Immature natural killer cell (primary cell): ENCODE measurements at places on chromosomes 2 and 18. TPM values are rescaled to one million over a fixed set of nuclear protein-coding genes. Genes with fewer than 3 reads are reported as not detected.

Gene SP140L
- polyA plus RNA-seq, result 13.5 TPM

Gene PSMA8
- not detected for polyA plus RNA-seq

Gene SH3BP4
- 3.5 TPM for polyA plus RNA-seq

Gene SULT1C4
- polyA plus RNA-seq, result not detected

DNA sequence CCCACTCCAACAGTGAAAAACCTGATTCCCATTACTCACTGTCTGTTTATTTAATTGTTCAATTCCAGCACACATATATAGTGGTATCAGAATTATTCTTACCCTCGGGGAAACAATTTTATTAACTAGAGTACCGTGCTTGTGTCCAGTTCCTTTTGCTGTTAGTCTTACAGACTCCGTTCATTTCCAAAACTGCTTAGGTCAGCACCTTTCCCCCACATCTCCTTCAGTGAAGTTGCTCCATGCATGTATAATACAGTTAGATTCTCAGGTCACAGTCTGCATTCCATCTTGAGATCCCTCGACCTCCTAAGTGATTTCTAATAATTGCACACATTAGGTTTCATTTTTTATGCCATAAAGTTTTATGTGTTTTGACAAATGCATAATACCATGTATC is 56.3 kb upstream of the ZNF521 start:
- H3K4me3 ChIP-seq, result no peak overlapping the region
- no peaks in the 10 kb centered on the region for H3K4me1 ChIP-seq
- H3K27me3 ChIP-seq, result peaks cover 4% of the 10 kb centered on the region
- H3K27ac ChIP-seq, result no peak overlapping the region

DNA sequence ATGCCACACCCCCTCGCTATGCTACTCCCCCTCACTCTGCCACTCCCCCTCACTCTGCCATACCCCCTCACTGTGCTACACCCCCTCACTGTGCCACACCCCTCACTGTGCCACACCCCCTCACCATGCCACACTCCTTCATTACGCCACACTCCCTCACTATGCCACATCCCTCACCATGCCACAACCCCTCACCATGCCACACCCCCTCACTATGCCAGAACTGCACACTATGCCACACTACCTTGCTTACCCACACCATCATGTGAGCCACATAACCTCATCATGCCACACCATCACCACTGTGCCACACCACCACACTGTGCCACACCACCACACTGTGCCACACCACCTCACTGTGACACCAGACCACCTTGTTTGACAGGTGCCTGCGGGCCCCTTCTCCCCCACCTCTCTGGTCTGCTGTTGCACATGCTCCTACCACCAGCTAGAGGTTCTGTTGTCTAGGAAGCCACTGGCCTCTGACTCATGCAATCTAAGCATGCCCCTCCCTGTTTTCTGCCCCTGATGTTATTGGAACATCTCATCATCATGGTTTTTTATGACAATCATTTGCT is 22.0 kb downstream of the MARCHF4 start:
- H3K27ac ChIP-seq, result peak overlapping the region; percentile 92
- DNase-seq, result peak; percentile 81
- peaks cover 76% of the 10 kb centered on the region for H3K4me1 ChIP-seq
- peaks cover 9% of the 10 kb centered on the region for H3K27me3 ChIP-seq
- H3K4me3 ChIP-seq, result peak overlapping the region; percentile 70

DNA sequence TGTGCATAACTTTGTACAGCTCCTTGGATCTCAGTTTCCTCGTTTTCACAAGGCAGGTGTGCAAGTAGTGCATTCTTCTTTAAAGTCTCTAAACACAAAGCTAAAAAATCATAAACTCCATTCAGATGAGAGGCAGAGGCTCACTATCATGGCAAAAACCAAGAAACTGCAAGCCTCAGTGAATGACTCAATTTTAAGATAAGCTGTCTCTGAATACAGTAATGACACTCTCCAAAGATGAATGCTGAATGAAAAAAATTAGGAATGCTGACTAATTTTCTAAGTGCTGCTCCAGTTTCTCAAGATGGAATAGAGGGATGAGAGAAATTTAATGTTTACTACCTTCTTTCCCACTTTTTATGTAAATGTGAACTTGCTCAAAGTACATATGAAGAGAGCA is 17.2 kb downstream of the B4GALT6 start:
- peaks cover 13% of the 10 kb centered on the region for H3K36me3 ChIP-seq
- H3K27me3 ChIP-seq, result no peaks in the 10 kb centered on the region
- H3K4me3 ChIP-seq, result no peak overlapping the region
- no peak overlapping the region for H3K27ac ChIP-seq
- H3K4me1 ChIP-seq, result no peaks in the 10 kb centered on the region

GRCh38 chr2:170715062-170715931 is at the start of gene SP5:
SP5 (plus strand) TSS chr2:170715337; CDS start chr2:170715513, 176 bp downstream.
- no peaks in the 10 kb centered on the region for H3K36me3 ChIP-seq
- peaks cover 38% of the 10 kb centered on the region for H3K27me3 ChIP-seq
- no peak within 1 kb of the TSS for H3K27ac ChIP-seq
- H3K4me1 ChIP-seq, result peaks cover 14% of the 10 kb centered on the region
- DNase-seq, result peak; percentile 5
- H3K4me3 ChIP-seq, result peak within 1 kb of the TSS; percentile 84

GRCh38 chr2:235502336-235502735 is 8.5 kb downstream of the AGAP1 start:
- no peaks in the 10 kb centered on the region for H3K36me3 ChIP-seq
- no peak overlapping the region for H3K27ac ChIP-seq
- DNase-seq, result no peak

- no peaks in the 10 kb centered on the region for H3K36me3 ChIP-seq
- H3K27me3 ChIP-seq, result peaks cover 3% of the 10 kb centered on the region
- H3K27ac ChIP-seq, result no peak overlapping the region
- no peaks in the 10 kb centered on the region for H3K4me1 ChIP-seq
Measured at GRCh38 chr18:12092398-12093229, 1.0 kb upstream of the ANKRD62 start.

GRCh38 chr18:35862119-35862640 is 110.3 kb upstream of the RMP24 start:
- no peak overlapping the region for H3K27ac ChIP-seq
- DNase-seq, result no peak
- no peak overlapping the region for H3K4me3 ChIP-seq
- H3K4me1 ChIP-seq, result no peaks in the 10 kb centered on the region
- H3K36me3 ChIP-seq, result no peaks in the 10 kb centered on the region
- H3K27me3 ChIP-seq, result no peaks in the 10 kb centered on the region

DNA sequence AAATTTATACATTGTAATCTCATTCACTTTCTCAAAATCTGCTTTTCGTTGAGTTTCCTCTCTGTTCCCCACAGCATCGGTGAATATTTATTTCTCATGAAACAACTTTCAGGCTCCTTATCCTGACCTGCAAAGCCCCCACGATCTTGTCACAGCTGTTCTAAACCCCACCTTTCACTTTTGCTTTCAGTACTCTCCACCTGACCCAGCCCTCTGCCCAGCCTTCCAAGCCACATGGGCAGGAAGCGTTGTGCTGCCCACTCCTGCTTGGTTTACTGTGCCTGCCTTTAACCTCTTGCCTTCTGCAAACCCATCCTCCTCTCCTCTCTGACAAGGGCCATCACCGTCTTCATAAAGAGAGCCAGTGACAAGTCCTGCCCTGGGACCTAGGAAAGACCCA is 262.5 kb downstream of the GALR1 start:
- no peaks in the 10 kb centered on the region for H3K36me3 ChIP-seq
- no peak for DNase-seq
- no peak overlapping the region for H3K27ac ChIP-seq

DNA sequence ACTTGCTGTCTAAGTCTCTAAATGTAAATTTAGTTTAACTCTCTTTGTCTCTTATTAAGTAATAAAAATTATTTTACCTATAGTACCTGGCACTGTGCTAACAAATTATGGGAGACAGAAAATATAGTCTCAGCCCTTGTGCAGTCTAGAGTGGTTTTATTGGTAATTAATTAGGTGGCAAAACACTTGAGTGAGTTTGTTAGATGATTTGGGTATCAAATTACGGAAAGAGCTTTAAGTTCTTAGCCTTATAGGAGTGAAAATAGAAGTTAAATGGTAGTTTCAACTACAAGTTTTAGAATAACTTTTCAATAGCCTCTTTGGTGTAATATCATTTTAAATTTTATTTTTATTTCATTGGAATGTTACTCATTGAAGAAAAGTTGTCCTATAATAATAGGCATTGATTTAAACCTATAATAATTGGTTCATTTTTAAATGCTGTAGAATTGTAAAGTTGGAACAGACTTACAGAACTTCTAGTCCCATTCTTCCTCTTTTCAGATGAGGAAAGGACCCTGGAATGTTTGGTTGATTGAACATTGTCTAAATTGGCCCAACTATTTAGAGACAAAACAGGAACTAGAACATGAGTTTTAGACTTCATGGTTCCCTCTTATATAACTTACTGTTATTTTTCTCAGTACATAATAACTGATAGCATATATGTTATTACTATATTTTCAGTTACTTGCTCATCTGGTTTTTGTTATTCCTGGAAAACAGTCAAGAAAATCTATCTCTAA is 10.2 kb upstream of the HTR2B start:
- H3K4me3 ChIP-seq, result no peak overlapping the region
- no peak overlapping the region for H3K27ac ChIP-seq
- H3K4me1 ChIP-seq, result peaks cover 2% of the 10 kb centered on the region

DNA sequence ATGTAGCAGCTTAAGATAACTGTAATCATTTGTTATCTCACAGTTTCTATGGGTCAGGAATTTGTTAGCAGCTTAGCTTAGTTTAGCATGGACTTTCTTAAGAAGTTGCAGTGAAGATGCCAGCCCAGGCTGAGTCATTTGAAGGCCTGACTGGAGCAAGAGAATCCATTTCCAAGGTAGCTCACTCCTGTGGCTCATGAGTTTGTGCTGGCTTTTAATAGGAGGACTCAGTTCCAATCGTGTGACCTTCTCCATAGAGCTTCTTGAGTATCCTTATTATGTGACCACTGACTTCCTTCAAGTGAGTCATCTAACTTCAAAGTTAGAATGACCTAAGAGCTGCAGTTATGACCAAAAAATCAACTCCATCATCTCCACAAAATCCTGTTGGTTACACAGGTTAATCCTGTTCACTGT is 1.4 kb downstream of the GPATCH11 start:
- peaks cover 12% of the 10 kb centered on the region for H3K36me3 ChIP-seq
- H3K27me3 ChIP-seq, result peaks cover 2% of the 10 kb centered on the region
- peaks cover 11% of the 10 kb centered on the region for H3K4me1 ChIP-seq
- H3K4me3 ChIP-seq, result no peak overlapping the region

- no peaks in the 10 kb centered on the region for H3K36me3 ChIP-seq
- DNase-seq, result no peak
- H3K4me1 ChIP-seq, result no peaks in the 10 kb centered on the region
- H3K27ac ChIP-seq, result no peak overlapping the region
- peaks cover 8% of the 10 kb centered on the region for H3K27me3 ChIP-seq
- no peak overlapping the region for H3K4me3 ChIP-seq
Measured at GRCh38 chr2:178043266-178043665, 29.3 kb downstream of the PDE11A start.

DNA sequence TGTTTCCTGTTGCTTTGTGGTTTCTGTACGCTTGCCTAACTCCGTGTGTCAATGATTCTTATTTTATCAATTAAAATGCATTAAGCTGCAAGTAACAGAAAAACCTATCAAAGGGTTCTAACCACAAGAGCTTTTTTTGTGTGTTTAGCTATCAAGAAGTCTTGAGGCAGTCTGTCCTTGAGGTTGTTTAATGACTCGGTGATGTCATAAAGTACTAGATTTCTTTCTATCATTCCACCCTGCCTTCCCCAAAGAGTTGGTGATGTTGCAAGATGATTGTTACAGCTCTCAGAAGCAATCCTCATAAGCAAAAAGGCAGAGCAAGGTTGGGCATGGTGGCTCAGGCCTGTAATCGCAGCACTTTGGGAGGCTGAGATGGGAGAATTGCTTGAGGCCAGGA is 51.9 kb upstream of the SPTBN1 start:
- H3K4me1 ChIP-seq, result peaks cover 3% of the 10 kb centered on the region
- no peak for DNase-seq
- no peaks in the 10 kb centered on the region for H3K36me3 ChIP-seq
- peaks cover 2% of the 10 kb centered on the region for H3K27me3 ChIP-seq
- no peak overlapping the region for H3K27ac ChIP-seq
- no peak overlapping the region for H3K4me3 ChIP-seq

GRCh38 chr2:159046966-159047365 is 78.5 kb downstream of the TANC1 start:
- peaks cover 1% of the 10 kb centered on the region for H3K27me3 ChIP-seq
- H3K36me3 ChIP-seq, result peaks cover 10% of the 10 kb centered on the region
- DNase-seq, result no peak
- no peaks in the 10 kb centered on the region for H3K4me1 ChIP-seq
- no peak overlapping the region for H3K4me3 ChIP-seq

DNA sequence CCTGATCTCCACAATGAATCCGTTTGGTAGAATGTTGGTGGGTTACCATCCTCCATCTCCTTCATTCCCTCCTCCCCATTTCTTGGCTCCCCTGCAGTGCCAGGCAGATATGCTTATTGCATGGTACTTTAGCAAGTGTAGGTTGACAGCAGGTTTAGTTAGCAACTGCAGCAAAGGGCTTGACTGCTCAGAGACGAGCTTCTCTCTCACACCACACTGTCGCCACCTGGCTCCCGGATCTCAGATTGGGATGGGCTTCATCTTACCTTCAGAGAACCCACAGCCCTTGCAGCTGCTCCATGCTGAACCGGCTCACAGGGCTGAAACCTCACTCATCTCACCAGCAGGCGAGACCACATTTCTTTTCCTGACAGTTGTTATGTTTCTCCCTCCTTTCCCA is 88.8 kb downstream of the VWA3B start:
- no peak overlapping the region for H3K27ac ChIP-seq
- no peaks in the 10 kb centered on the region for H3K36me3 ChIP-seq
- no peak for DNase-seq
- H3K4me3 ChIP-seq, result no peak overlapping the region

- H3K27me3 ChIP-seq, result no peaks in the 10 kb centered on the region
- DNase-seq, result no peak
- H3K27ac ChIP-seq, result no peak overlapping the region
- no peak overlapping the region for H3K4me3 ChIP-seq
Measured at GRCh38 chr2:69686813-69687212, 43.3 kb upstream of the AAK1 start.

- H3K27ac ChIP-seq, result no peak overlapping the region
- no peaks in the 10 kb centered on the region for H3K4me1 ChIP-seq
- H3K4me3 ChIP-seq, result no peak overlapping the region
- DNase-seq, result no peak
Measured at GRCh38 chr18:67425672-67426071, 90.8 kb downstream of the DSEL start.

DNA sequence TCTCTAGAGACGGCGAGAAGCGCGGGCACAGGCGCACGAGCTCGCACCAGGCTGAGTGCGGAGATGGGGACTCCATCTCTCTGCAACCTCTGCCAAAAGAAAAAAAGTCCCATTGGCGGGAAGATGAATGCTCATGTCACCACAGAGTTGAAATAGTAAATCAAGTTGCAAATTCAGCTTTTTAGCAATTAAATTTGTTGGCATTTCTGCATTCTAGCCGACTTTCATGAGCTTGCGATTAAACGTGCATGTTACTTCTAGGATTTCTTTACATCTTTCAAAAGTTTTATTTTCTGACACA is 588 bp downstream of the CHAC2 start:
- H3K4me1 ChIP-seq, result peaks cover 26% of the 10 kb centered on the region
- no peaks in the 10 kb centered on the region for H3K36me3 ChIP-seq

- H3K27me3 ChIP-seq, result no peaks in the 10 kb centered on the region
- H3K36me3 ChIP-seq, result peaks cover 7% of the 10 kb centered on the region
- no peaks in the 10 kb centered on the region for H3K4me1 ChIP-seq
- no peak overlapping the region for H3K27ac ChIP-seq
- H3K4me3 ChIP-seq, result no peak overlapping the region
Measured at GRCh38 chr2:16335604-16335930, 330.1 kb downstream of the CYRIA start.
